ENCODE measurements at places on chromosomes 11 and 22. TPM values are rescaled to one million over a fixed set of nuclear protein-coding genes. Genes with fewer than 3 reads are reported as not detected.

CDC42BPG gene
- total RNA-seq, result 30.5 TPM

PNPLA3 gene
- total RNA-seq, result 0.29 TPM

BRSK2 gene
- 2.8 TPM for total RNA-seq

LIPT2 gene
- total RNA-seq, result 9.4 TPM

OR4A16 gene
- not detected for total RNA-seq

DNA sequence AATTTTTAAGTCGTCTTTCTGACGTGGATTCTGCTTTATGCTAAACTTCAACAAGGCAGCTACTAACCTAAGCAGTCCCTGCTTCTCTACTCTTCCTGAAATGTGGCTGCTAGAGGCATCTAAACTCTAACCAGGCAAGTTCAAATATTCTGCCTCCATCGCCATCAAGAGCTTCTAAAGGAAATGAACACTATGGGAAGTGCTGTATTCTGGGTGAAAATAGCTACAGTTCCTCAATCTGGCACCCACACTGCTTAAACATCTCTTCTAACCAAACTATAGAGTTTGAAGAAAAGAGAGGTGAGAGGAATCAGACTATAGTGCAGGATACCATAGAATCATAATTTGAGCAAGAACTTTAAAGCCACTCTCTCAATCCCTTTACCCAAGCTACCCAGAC lies 6.3 kb downstream of the NRIP3 start:
- no peaks in the 10 kb centered on the region for H3K27me3 ChIP-seq
- H3K27ac ChIP-seq, result no peak overlapping the region
- peaks cover 9% of the 10 kb centered on the region for H3K4me1 ChIP-seq
- H3K4me3 ChIP-seq, result no peak overlapping the region
- DNase-seq, result no peak

DNA sequence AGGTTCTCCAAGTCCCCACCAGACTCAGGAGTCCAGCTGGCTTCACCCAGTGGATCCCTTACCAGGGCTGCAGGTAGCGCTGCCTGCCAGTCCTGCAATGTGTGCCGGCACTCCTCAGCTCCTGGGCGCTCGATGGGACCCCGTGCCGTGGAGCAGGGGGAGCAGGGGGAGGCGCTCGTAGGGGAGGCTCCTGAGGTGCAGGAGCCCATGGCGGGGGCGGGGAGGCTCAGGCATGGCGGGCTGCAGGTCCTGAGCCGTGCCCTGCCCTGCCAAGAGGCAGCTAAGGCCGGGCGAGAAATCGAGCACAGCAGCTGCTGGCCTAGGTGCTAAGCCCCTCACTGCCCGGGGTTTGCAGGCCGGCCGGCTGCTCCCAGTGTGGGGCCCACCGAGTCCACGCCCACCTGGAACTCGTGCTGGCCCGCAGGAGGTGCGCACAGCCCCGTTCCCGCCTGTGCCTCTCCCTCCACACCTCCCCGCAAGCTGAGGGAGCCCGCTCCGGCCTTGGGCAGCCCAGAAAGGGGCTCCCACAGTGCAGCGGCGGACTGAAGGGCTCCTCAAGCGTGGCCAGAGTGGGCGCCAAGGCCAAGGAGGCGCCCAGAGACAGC lies 792.9 kb upstream of the CCDC179 start:
- no peak for DNase-seq
- no peaks in the 10 kb centered on the region for H3K36me3 ChIP-seq
- H3K27me3 ChIP-seq, result no peaks in the 10 kb centered on the region
- H3K4me1 ChIP-seq, result no peaks in the 10 kb centered on the region
- no peak overlapping the region for H3K27ac ChIP-seq

GRCh38 chr11:118897721-118898310 lies 14.1 kb downstream of the CXCR5 start:
- H3K27ac ChIP-seq, result no peak overlapping the region
- no peak overlapping the region for H3K4me3 ChIP-seq
- no peak for DNase-seq
- H3K27me3 ChIP-seq, result no peaks in the 10 kb centered on the region

DNA sequence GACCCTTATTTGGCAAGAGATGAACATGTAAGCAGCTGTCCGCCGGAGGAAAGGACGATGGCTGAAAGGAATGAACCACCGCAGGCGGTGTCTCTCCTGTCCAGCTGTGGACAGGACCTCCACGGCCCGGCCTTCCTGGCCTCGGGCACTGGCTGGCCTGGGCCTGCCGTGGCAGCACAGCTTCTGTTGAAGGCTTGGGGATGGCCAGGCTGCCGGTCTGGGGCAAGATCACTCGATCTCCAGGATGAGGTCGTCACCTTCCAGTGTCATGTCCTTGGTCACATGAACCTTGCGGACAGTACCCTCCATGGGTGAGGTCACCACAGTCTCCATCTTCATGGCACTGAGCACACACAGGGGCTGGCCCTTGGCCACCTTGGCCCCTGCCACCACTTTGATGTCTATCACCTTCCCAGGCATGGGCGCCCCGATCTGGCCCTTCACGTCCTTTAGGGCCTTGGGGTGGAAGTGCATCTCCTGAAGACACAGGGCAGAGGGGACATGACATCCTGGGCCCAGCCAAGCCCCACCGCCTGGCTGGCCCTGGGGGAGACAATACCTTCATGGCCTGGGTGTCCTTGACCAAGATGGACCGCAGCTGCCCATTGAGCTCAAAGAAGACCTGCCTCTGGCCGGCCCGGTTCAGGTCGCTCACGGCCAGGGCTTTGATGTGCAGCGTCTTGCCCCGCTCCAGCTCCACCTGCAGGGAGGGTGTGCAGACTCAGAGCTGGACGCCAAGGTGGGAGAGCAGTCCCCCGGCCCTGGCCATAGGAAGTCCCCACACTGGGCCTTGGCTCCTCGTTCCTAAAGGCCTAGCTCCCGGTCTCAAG lies 5.6 kb downstream of the RCE1 start:
- H3K27ac ChIP-seq, result no peak overlapping the region
- H3K27me3 ChIP-seq, result no peaks in the 10 kb centered on the region
- H3K4me1 ChIP-seq, result peaks cover 23% of the 10 kb centered on the region
- H3K4me3 ChIP-seq, result no peak overlapping the region

DNA sequence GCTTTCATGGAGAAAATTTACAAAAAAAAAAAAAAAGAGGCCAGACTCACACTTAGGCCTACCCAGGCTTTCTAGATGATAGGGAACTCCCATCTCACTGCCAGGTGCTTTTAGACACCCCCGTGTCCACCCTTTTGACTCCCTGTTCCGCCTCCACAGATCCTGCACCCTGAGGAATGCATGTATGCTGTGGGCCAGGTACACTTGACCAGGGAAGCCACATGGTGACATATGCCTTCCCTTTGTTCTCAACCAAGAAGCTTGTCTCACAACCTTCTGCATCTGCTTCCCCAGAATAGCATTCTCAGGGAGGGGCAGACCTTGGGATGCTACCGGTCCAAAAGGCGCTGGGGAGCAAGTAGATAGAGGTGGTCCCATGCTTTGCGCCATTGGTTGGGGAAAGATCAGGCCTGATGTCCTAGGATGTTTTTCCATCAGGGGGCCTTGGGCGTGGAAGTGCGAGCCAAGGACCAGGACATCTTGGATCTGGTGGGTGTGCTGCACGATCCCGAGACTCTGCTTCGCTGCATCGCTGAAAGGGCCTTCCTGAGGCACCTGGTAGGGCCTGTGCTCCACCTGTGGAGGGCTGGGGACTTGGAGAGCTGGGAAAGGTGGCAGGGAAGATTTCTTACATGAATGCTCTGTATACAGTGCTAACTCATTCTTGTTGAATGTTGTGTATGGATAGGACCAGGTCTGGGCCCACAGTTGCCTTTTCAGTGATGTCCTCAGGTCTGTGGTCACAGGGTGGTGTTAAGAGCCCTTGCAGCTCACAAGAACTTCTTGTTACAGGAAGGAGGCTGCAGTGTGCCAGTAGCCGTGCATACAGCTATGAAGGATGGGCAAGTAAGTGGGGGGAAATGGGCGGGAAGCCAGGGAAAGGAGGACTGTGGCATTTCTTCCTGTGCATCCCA lies 7.5 kb downstream of the HMBS start:
- H3K36me3 ChIP-seq, result peaks cover 32% of the 10 kb centered on the region
- H3K27ac ChIP-seq, result no peak overlapping the region
- no peaks in the 10 kb centered on the region for H3K27me3 ChIP-seq
- H3K4me3 ChIP-seq, result peak overlapping the region; percentile 90
- peaks cover 31% of the 10 kb centered on the region for H3K4me1 ChIP-seq

- no peak overlapping the region for H3K27ac ChIP-seq
- H3K4me1 ChIP-seq, result peaks cover under 1% of the 10 kb centered on the region
- H3K36me3 ChIP-seq, result no peaks in the 10 kb centered on the region
- DNase-seq, result no peak
- no peak overlapping the region for H3K4me3 ChIP-seq
Observed at GRCh38 chr22:21633481-21633880, 921 bp downstream of the CCDC116 start.

- no peaks in the 10 kb centered on the region for H3K27me3 ChIP-seq
- H3K4me1 ChIP-seq, result peaks cover 25% of the 10 kb centered on the region
- no peak overlapping the region for H3K27ac ChIP-seq
- H3K4me3 ChIP-seq, result no peak overlapping the region
- H3K36me3 ChIP-seq, result peaks cover 21% of the 10 kb centered on the region
Observed at GRCh38 chr11:65609229-65609628, 4.8 kb downstream of the MAP3K11 start.

GRCh38 chr22:44287121-44287693 lies 25.5 kb downstream of the SHISAL1 start:
- no peaks in the 10 kb centered on the region for H3K4me1 ChIP-seq
- DNase-seq, result no peak
- no peaks in the 10 kb centered on the region for H3K36me3 ChIP-seq
- no peak overlapping the region for H3K27ac ChIP-seq
- no peak overlapping the region for H3K4me3 ChIP-seq

DNA sequence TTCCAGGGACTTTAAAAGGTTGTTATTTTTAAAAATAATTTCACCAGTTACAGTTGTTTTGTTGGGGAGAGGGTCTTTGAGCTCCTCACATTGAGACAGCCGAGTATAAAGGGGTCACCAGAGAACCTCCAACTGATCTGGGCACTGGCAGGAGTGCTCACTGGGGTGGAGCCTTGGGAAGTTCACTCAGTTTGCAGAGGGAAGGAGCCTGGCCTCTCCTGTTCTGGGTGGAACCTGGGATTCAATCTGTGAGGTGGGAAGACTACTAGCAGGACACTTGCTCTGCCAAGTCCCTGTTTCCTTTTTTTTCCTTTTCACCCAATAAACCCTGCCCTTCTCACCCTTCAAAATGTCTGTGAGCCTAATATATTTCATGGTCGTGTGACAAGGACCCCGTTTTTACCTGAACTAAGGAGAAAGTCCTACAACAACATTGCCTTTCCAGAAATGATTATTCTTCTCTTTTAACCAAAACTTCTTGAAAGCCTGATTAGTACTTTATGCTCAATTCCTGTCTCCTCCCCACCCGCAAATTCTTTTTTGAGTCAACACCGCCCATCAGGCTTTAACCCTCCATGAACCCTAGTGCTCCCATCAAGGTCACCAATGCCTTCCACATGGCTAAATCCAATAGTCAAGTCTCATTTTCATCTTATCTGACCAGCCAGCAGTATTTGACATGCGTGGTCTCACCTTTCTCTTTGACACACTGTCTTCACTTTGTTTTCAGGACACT lies 22.0 kb upstream of the MSANTD2 start:
- H3K27ac ChIP-seq, result no peak overlapping the region
- H3K4me3 ChIP-seq, result no peak overlapping the region
- no peaks in the 10 kb centered on the region for H3K27me3 ChIP-seq
- no peak for DNase-seq
- H3K4me1 ChIP-seq, result peaks cover 10% of the 10 kb centered on the region

DNA sequence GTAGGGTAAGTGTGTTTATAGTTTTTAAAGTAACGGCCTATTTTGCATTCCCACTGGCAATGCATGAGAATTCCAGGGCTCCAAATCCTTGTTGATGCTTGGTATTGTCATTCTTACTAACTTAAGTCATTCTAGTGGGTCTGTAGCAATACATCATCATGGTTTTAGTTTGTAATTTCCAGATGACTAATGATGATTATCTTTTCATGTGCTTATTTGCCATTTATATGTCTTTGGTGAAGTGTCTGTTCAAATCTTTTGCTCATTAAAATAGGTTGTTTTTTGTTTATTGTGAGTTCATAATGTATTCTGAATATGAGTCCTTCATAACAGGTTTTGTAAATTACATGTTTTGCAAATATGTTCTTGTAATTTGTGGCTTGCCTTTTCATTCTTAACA lies 31.2 kb downstream of the MTMR3 start:
- peaks cover 38% of the 10 kb centered on the region for H3K4me1 ChIP-seq
- H3K27me3 ChIP-seq, result no peaks in the 10 kb centered on the region
- DNase-seq, result peak; percentile 57
- no peaks in the 10 kb centered on the region for H3K36me3 ChIP-seq

GRCh38 chr11:117743121-117743815 lies 53.7 kb downstream of the DSCAML1 start:
- peaks cover 80% of the 10 kb centered on the region for H3K27me3 ChIP-seq
- H3K4me3 ChIP-seq, result no peak overlapping the region
- no peaks in the 10 kb centered on the region for H3K4me1 ChIP-seq

DNA sequence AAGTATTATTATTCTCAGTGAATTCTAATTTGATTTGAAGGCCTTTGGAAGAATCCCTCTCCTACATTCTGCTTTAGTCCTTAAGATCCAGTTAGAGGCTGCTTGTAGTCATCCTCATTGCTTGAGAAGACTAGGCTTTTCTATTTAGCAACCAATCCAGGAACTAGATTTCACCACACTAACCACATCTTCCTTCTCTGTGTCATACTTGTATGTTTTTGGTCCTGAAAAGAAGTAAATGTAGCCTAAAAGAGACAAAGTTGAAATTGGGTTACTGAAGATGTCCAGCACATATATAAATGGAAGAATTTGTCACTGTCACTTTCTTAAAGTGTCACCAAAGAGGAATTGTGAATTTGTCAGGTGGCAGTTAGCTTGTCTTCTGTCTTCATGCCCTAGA lies 46.6 kb upstream of the MMP7 start:
- no peak overlapping the region for H3K27ac ChIP-seq
- peaks cover 20% of the 10 kb centered on the region for H3K4me1 ChIP-seq
- no peaks in the 10 kb centered on the region for H3K27me3 ChIP-seq
- H3K4me3 ChIP-seq, result no peak overlapping the region
- DNase-seq, result no peak

DNA sequence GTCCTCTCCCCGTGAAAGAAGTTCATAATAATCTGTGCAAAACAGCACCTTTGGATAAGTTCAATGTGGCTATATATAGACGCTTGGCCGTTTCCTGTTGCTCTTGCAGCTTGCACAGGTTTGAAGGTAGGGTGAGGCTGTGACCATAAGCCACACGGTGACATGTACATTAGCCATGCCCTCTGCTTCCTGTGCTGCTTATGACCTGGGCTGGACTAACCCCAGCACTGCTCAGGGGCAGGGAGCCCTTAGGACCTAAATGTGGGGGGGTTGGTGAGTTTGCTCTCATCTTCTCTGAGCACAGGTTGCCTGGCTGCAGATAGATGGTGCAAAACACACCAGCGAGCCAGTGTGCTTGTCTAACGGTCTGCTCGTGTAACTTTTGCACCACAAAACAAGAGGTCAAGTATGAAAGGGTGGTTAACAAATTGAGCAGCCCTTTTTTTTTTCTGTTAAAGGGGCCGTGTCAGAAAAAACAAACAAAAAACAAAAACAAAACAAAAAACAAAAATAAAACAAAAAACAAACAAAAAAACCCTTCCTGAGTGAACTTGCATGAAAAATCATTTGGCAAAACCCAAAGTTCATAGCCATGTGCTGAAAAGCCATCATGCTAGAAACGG lies 37.3 kb downstream of the FLI1 start:
- no peaks in the 10 kb centered on the region for H3K27me3 ChIP-seq
- H3K4me1 ChIP-seq, result no peaks in the 10 kb centered on the region
- H3K27ac ChIP-seq, result no peak overlapping the region
- H3K4me3 ChIP-seq, result no peak overlapping the region

- H3K4me1 ChIP-seq, result no peaks in the 10 kb centered on the region
- H3K4me3 ChIP-seq, result no peak overlapping the region
- H3K27me3 ChIP-seq, result peaks cover 8% of the 10 kb centered on the region
- H3K36me3 ChIP-seq, result no peaks in the 10 kb centered on the region
- H3K27ac ChIP-seq, result no peak overlapping the region
- no peak for DNase-seq
Observed at GRCh38 chr11:44280257-44280656, 29.7 kb downstream of the ALX4 start.

- H3K27ac ChIP-seq, result no peak overlapping the region
- peaks cover 28% of the 10 kb centered on the region for H3K27me3 ChIP-seq
- H3K36me3 ChIP-seq, result no peaks in the 10 kb centered on the region
Observed at GRCh38 chr22:19168088-19168890, 10.2 kb downstream of the SLC25A1 start.

Data from PC-3 (cell line).